Pulmonary artery endothelial cell (primary cell): ENCODE measurements at places on chromosomes 2 and 18. TPM values are rescaled to one million over a fixed set of nuclear protein-coding genes. Genes with fewer than 3 reads are reported as not detected.

ACTR3 gene
- total RNA-seq, result 317 and 418 TPM in 2 replicates

DNA sequence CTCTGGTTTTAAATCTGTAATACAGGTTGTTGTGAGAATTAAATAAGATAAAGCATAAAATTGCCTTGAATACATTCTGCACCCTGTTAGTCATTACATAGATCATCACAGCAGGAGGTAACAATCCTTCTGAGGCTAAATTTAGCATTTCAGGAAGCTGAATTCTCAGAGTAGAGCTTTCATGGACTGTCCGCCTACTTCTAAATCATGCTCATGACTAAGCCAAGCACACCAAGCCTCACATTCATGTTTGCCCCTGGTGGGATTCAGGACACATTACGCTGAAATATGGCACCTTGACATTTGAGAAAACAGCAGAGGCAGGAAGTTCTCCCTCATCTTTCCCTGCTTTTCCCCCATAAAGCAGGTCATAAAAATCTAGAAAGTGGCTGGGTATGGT, 16.6 kb upstream of the PIK3C3 start:
- no peak for DNase-seq

DNA sequence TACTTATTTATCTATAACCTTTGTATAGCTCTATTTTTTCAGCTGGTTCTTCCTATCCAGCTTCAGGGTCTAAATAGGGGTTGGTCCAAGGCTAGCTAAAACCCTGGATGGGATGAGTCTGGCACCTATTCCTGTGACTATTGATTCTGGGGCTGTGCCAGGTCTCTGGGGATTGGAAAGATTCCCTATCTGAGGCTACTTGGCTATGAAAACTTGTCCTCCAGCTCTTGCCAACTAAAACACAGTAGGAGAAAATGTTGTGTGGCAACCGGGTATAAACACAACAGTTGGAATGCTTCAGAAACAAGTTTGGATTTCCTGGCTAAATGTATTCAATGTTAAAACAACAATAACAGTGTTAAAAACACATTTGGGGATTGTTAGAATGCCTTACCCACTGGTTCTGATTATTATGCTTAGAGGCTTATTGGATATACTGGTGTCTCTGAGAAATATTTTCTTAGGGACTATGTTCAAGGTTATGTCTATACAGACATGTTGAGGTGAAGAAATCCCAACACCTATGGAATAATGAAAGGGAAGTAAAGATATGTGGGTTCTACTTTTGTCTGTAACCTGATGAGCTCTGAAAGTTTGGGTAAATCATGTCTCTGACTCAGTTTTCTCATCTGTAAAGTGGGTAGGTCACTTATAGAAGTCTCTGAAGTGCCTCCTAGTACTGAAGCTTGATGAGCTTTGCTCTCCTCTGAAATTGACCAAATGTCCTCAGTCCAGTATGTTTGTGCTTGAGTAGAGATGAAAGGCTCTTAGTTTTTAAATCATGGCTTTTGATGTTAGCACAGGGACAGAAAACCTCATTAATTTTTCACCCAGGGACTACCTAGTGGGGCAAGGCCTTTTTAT, 460.7 kb downstream of the MTX2 start:
- DNase-seq, result peak; percentile 48

- no peak for DNase-seq
These were observed 187.6 kb upstream of the HNMT start for GRCh38 chr2:137776697-137777096.

GRCh38 chr2:223853425-223853837, 16.0 kb upstream of the AP1S3 start:
- DNase-seq, result no peak

DNA sequence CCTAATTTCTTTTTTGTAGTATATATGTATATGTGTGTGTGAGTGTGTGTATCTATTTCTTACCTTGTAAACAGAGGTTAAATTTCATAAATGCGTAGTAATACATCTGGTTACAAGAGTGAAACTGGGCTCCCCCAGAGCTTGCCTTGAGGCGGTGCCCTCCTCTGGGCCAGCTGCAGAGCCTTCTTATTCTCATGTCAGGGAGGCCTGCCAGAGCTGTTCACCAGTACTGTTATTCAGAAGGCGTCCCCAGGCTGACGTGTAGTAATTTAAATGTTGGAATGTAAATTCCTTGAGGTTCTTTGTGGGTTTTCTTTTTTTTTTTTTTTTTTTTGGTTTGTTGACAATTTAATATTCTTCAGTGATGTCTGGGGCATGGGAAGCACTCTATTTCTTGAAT, 11.2 kb downstream of the COPS8 start:
- no peak for DNase-seq

MPP4 gene
- total RNA-seq, result 9.0 TPM in 2 replicates

NTSR2 gene
- not detected in 2 replicates for total RNA-seq

- DNase-seq, result peak; percentile 30
These were observed 430 bp upstream of the CHMP1B start for GRCh38 chr18:11850821-11851145.
